Foreskin melanocyte (primary cell): ENCODE measurements at places on chromosomes 7 and 10.
A peak's percentile ranks its signal among the peaks of the same experiment; 100 is the strongest.

DNA sequence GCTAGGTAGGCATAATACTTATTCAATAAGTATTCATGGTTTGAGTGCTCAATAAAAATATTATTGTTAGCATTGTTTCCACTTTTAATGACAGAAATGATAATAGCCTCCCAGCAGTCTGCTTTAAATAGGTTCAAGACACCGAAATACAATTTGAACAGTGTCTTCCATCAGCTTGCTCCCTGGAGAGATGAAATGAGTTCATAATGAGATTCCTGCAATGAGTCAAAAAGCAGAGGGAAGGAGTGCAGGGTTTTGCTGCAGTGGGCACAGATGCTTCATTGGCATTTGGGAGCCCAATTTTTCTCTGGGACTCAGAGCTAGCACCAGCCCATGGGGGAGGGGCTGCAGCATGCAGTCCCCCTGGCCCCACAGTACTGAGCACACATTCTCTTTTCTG, 32.6 kb upstream of the CHCHD3 start:
- DNase-seq: no peak

- no peak for DNase-seq
Observed at GRCh38 chr7:17183630-17184328, 114.7 kb upstream of the AHR start.

- peak; percentile 45 for DNase-seq
Observed at GRCh38 chr10:90087197-90088023, 386.0 kb downstream of the KIF20B start.

DNA sequence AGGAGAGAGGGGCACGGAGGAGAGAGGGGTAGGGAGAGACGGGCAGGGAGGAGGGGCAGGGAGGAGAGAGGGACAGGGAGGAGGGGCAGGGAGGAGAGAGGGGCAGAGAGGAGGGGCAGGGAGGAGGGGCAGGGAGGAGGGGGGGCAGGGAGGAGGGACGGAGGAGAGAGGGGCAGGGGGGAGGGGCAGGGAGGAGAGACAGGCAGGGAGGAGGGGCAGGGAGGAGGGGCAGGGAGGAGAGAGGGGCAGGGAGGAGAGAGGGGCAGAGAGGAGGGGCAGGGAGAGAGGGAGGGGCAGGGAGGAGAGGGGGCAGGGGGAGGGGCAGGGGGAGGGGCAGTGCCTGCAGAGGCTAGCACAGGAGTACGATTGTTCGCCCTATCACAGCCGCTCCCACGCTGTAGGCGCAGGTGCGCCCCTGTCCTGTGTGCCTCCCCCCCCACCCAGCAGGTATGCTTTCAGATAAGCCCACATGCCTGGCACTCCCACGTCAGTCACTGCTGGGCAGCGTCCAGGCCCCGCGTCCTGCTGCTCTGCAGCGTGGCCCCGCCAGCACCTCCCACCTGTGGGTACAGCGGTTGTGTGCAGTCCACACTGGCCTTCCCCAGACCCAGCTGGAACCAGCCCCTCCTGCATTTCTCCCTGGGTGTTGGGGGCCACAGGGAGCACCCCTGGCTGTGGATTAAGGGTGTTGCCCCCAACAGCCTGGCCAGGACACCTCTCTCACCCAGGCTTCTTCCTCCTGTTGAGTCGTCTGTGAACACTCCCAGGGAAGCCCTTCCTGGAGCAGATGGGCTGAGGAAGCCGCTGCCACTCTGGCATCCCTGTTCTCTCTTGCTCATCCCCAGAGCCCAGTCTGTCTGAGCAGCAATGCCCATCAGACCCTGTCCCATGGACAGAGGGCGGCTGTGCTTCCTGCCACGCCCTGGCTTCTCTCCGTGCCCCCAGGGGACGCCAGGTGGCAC, 10.8 kb downstream of the NKX6-2 start:
- DNase-seq: no peak

DNA sequence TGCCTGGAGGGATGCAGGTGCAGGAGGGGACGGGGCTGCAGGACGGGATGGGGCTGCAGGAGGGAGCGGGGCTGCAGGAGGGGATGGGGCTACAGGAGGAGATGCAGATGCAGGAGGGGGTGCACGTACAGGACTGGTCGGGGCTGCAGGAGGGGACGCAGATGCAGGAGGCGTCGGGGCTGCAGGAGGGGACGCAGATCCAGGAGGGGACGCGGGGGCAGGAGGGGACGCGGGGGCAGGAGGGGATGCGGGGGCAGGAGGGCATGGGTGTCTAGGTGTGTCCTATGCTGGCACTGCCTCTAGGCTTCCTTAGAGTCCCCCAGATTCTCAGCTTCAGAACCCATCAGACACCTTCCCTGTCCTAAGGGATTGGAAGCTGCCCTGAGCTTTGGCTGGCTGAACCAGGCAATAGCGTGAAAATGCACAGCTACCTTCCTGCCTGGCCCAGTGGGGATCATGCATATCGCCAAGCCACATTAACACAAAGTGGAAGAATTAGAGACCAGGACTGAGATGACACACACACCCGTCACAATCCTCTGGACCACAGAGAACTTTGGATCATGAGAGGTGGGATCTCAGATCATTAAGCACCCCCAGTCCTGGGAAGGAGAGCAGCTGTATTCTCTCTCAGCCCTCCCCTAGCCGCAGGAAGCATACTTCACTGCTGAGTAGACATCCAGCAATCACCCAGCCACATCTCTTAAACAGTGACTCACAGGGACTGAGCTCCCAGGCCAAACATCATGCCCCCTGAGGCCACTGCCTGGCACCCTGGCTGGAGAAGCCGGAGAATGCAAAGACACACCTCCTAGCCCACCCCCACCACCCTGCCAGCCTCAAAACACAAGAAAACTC, 67.3 kb downstream of the VWA2 start:
- DNase-seq: no peak

DNA sequence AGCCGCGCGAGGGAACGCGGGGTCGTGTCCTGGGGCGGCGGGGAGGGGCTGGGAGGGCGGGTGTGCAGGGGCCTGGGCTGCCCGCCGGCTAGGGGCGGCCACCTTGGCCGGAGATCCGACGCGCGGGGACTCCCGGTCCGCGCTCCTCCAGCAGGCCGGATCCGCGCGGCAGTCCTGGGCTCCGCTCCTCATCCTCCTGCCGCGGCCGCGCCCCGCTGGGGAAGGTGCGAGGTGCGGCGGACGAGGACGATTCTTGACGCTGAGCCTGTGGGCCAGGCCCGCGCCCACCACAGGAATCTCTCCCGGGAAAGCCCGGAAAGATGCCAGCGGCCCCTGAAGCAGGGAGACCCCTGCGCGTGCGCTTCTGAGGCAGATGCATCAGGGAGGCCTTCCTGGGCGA, 6.6 kb upstream of the OGDHL start:
- DNase-seq: no peak

DNA sequence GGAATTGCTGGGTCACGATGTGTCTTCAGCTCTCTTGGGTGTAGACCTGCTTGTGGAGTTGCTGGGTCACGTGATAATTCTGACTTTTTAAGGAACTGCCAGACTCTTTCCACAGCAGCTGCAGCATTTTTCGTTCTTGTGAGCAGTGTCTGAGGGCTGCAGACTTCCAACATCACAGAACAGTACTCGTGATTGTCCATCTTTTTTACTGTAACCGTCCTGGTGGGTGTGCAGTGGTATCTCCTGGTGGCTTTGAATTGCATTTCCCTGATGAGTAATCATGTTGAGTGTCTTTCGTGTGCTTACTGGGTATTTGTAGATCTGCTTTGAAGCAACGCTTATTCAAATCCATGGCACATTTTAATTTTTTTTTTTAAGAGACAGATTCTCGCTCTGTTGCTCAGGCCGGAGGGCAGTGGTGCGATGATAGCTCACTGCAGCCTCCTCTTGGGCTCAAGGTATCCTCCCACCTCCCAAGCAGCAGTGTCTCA, 22.7 kb downstream of the INPP5A start:
- DNase-seq: peak; percentile 29

- no peak for DNase-seq
Observed at GRCh38 chr7:76246804-76247389, 45.2 kb downstream of the SRRM3 start.

DNA sequence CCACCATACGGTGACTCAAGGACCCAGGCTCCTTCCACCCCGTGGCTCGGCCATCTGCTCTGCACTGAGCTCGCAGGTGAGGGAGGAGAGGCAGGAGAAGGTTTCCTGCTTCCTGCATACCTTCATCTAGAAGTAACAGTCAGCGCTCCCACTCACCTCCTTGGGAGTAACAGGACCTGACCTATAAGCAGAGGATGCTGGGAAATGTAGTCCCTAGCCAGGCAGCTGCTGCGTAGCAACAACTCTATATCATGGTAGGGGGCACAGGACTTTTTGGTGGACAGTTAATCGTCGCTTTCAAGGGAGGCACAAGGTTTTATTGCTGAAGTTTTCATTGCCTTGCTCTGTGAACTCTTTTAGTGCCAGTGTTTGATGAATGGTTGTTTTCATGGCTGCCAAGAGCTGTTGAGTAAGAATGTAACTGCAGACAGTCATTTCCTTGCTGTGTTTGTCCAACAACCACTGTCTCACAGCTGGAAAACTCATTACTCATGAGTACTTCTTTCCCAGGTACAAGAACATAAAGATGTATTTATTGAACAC, 10.2 kb upstream of the ZFYVE27 start:
- DNase-seq: peak; percentile 49

GRCh38 chr10:124671486-124672075, 72.6 kb downstream of the FAM53B start:
- DNase-seq: peak; percentile 98

- DNase-seq: no peak
Observed at GRCh38 chr10:119669975-119670640, 18.9 kb downstream of the BAG3 start.

- DNase-seq: no peak
Observed at GRCh38 chr7:113128031-113128430, 9.7 kb upstream of the SMIM30 start.

- DNase-seq: no peak
Observed at GRCh38 chr7:108270385-108271015, 140.3 kb upstream of the LAMB4 start.
